ENCODE measurements at places on chromosomes 5 and 9.

DNA sequence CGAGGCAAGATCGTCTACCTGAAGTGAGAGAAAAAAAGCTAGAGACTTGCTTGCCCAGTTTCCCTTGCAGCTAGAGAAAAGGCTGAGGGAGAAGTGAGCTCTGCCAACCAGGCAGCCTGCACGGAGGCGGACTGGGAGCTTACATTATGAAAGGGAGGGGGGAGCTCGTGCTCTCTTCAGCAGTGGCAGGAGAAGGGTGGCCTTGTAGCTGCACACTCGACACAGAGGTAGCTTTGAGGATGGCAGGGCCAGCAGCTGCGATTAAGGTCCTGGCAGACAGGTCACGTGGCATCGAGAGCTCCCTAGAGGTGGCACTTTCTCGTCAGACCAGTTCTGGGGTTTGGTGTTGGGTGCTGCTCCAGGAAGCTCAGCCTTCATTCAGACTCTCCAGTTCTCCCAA lies 26.7 kb downstream of the APBA1 start:
- no peak for DNase-seq

DNA sequence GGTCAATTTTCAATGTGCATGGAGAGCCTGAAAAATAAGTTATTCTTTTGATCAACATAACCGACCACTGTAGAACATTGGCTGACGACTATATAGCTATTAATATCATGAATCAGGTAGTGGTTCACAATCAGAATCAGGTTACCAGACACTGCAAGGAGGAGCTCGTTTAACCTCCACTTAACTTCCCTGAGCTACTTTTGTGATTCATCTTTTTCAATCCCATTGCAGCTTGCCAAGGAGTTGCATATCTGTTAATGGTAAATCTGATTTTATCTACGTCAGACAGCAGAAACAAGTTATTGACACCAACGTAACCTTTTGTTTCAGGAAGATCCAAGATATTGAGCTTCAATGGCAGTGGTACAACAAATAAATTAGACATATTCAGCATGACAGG lies 2263.8 kb upstream of the ACO1 start:
- DNase-seq = no peak

DNA sequence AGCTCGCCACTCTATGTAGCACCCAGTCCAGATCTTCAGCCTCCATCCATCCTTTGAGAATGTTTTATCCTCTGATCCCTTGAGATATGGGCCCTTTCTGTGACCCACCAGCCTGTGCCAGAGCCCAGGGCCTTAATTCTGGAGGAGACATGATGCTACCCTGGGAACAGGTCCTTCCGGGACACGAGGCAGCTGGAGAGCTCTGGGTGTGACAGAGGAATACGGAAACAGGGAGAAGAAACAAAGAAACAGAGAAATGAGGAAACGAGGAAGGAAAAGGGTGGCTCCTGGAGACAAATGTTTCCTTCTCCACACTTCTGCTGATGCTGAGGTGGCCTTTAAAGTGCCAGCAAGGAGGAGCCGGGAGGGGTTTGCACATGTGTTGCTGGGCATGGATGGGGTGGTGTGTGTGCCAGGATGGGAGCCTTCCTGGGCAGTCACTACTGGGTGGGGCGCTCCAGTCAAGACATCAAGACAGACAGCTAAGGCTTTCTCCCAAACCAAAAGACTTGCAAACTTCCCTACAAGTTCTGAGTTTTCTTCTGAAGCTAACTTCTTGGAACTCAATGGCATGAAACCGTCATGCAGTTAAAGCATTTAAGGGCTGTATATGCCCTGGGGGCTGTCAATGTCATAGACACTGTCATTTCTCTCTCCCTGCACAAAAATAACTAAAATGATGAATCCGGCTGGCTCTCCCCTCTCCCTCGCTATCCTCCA lies 22.8 kb upstream of the MARCHF6 start:
- DNase-seq = no peak

GRCh38 chr9:72597181-72597517 lies 75.7 kb downstream of the TMC1 start:
- DNase-seq = no peak

GRCh38 chr5:1479581-1480188 lies 34.4 kb upstream of the SLC6A3 start:
- no peak for DNase-seq

DNA sequence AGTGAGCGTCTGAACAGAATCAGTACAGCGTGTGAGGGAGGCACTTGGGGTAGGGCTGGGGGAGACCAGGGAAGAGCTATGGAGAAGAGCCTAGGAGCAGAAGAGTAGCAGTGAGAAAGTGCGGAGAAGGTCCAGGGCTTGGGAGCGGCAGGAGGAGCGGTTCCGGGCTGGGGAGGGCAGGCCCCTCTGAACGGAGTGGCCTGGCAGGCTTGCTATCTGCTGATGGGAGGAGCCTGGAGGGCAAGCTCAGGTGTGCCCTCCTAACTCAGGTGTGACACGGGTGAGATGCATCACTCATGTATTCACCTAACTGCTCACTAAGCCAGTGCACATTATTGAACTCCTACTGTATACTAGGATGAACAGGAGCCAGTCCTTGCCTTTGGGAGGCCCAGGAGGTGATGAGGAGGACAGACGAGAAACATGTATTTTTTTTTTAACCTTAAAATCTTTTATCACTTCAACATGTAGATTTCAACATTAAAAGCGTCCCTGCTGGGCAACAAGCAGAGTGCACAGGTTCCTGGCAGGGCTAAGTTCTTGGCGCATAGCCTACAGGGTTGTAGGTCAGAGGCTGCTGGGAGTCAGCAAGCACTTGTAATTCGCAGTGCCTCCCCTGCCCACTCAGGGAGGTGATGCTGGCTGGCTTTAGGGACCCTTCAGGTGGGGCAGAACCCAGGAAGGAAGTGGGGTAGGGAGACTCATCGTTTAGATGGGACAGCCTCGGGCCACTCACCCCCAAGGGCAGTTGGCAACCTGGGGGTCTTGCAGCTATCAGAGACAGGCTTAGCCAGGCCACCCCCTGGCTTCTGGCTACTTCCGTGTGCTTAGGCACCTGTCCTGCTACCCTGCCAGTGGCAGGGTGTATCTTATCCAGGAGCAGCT lies 55.5 kb downstream of the TMOD1 start:
- DNase-seq = no peak

All from hematopoietic multipotent progenitor cell treated with erythropoietin and hydrocortisone succinate and interleukin-3 and kit ligand, for 15 days (in vitro differentiated cells).